ENCODE measurements at places on chromosomes 11 and 22.
A peak's percentile ranks its signal among the peaks of the same experiment; 100 is the strongest.

DNA sequence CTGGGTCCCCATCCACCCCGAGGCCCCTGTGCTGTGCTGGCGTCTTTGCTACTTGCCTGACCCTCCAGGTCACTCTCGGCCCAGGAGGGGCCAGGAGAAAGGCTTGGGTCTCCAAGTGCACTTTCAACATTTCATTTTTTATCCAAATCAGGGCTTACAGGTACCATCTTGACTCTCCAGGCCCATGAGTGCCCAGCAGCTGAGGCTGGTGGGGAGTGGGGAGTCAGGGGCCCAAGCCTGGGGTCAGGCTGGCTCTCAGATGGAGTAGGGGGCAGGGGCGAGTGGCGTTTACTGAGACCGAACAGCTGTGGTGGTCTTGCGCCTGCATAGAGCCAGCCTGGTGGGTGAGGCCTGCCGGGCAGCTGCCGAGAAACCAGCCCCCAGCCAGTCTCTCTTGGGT is 61.6 kb downstream of the MPPED1 start:
- DNase-seq, result no peak

- DNase-seq, result no peak
These were observed 262.2 kb downstream of the BRD1 start for GRCh38 chr22:49565516-49565855.

DNA sequence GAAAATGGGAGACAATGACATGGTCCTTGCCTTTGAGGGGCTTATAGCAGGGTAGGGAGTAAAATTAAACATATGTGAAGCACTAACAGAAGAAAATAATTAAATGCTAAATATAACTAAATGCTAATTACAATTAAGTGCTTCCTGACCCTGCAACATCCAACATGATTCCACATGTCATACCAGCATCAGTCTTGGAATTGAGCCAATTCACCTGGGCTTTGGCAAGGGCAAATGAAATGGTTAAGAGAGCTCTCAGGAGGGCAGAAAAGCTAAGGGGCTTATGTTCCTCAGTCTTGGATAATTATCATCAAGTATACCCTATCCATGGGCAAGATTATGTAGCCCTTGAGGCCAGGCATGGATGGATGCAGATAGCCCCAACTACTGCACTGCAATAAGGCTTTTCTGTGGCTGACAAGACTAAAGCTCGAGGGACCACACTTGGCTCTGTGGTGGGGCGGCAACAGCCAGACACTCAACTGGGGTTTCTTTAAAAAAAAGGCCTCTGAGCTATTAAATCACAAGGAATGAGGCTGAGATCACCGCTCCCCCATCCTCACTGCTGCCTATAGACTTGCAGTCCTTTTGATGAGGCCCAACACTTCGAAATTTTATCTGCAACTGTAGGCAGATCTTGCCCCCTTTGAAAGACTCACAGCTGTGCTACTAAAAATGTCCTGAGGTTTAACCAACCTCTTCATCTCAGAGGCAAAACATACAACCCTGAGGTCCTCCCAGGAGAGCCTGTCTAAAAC is 39.0 kb downstream of the IL18BP start:
- no peak for DNase-seq

GRCh38 chr11:58628446-58628845 is 6.0 kb downstream of the CNTF start:
- no peak for DNase-seq

- no peak for DNase-seq
These were observed 275.8 kb upstream of the SESN3 start for GRCh38 chr11:95506777-95507176.

DNA sequence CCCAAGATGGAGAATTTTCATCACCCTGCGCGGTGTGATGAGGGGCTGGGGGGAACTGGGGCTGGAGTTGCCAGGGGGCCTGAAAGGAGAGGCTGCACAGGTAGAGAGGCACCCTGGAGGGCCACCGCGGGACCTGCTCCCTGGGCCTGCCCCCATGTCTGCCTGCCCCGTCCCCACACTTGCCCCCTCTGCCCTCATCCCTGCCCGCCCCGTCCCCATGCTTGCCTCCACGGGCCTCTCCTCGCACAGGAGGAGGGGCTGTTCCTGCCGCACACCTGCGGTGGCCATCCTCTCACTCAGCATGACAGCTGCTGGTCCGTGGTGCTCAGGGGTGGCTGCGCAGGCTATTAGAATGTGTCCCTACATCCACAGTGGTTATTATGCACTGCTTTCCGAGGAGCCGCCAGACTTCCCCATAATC is 43.5 kb downstream of the LINC01488 start:
- no peak for DNase-seq

GRCh38 chr22:22178992-22179391 is 65.6 kb upstream of the VPREB1 start:
- no peak for DNase-seq

- DNase-seq, result no peak
These were observed 70.4 kb upstream of the RASSF10 start for GRCh38 chr11:12938590-12939247.

- DNase-seq, result peak; percentile 19
These were observed 38.2 kb downstream of the FEZ1 start for GRCh38 chr11:125457814-125458343.

- DNase-seq, result no peak
These were observed 6.9 kb downstream of the BCR start for GRCh38 chr22:23187211-23187610.

All from colonic mucosa (tissue), 4 donors.